ENCODE measurements at places on chromosomes 5 and 9.

GRCh38 chr9:109733690-109734089 is 46.3 kb upstream of the PALM2AKAP2 start:
- DNase-seq: no peak

GRCh38 chr5:38783011-38783561 is 62.7 kb upstream of the OSMR start:
- DNase-seq: peak; percentile 89

DNA sequence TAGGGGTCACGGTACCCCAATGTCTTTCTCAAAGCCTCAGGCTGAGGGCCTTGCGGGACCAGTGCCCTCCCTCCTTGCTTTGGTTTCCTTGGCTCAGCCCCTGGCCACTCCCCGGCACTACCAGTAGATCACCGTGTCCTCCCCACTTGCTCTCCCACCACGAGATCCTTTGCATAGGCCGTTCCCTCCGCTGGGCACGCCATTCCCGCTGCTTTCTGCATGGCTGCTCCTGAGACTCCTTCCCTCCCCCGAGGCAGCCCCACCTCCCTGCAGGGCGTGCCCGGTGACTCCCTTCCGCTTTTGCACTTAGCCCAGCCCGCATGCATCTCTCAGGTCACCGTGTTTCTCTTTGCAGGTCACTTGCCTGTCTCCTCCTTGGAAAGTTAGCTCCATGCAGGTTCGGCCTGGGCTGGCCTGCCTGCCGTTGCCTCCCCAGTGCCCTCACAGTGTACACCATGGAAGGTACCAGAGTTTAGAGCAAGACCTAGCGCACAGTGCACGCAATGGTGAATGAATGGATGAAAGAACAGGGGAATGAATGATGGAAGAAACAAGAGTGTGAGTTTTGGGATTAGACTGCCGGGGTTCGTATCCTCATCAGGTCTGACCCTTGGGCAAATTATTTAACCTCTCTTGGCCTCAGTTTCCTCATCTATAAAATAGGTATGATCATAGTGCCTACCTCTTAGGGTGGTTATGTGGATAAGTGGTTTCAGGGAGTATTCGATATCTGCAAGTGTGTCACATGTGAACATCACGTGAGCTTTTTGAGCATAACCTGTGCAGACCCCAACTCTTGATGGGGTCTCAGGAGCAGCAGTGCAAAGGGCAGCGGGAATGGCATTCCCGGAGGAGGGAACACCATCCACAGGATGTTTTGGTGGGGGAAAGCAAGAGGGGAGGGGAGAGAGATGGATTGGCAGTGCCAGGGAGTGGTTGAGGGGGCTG is 214.3 kb downstream of the C9orf50 start:
- DNase-seq: no peak

GRCh38 chr5:135454946-135455345 is 2.8 kb upstream of the TIFAB start:
- DNase-seq: no peak

GRCh38 chr5:1068895-1069719 is 42.8 kb downstream of the SLC12A7 start:
- DNase-seq: no peak

DNA sequence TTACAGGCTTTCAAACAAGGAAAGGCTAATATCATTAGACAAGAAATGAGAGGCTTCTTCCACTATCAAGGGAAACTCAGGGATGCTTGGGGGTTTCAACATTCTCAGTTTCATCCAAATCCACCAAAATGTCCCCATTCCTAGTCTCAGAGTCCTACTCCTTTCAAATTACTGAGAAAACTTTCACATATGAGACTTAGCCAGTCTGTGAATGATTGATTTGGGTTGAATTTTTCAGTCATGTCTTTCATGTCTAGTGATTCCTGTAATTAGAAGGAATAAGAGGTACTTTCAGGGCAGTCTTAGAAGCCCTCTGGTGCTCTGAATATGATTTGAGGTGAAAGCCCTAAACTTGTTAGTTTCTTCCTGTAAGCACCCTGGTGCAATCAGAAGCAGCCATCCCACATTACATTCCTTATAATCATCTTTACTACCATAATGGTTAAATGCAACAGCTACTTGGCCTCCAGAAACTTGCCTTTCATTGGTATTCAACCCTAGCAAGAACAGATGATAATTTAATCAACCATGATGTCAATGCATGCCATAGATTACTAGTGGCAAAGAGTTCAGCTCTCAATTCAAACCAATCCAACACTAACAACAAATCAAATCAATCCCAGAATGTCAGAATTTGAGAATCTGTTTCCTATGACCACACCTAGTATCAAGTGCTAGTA is 50.7 kb upstream of the RIC1 start:
- no peak for DNase-seq

- DNase-seq: no peak
Measured at GRCh38 chr5:149030392-149030791, 32.5 kb downstream of the SH3TC2 start.

DNA sequence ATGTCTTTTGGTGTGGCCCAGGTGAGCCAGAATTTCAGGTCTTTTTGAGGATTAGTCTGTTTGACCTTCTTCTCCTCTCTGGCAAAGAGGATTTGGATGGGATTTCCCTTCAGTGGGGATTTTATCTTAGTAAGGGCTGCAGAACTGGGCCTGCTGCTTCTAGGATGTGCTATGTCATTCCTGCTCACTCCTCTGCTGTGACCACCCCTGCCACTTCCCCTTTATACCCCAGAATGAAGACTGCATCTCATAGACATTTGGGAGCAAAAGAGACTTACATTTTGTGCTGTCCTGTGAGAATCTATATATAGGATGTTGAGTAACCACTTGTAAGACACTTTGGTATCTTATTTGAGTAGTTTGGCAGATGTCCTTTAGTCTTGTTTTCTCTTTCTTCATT is 76.2 kb downstream of the ARHGAP26 start:
- no peak for DNase-seq

DNA sequence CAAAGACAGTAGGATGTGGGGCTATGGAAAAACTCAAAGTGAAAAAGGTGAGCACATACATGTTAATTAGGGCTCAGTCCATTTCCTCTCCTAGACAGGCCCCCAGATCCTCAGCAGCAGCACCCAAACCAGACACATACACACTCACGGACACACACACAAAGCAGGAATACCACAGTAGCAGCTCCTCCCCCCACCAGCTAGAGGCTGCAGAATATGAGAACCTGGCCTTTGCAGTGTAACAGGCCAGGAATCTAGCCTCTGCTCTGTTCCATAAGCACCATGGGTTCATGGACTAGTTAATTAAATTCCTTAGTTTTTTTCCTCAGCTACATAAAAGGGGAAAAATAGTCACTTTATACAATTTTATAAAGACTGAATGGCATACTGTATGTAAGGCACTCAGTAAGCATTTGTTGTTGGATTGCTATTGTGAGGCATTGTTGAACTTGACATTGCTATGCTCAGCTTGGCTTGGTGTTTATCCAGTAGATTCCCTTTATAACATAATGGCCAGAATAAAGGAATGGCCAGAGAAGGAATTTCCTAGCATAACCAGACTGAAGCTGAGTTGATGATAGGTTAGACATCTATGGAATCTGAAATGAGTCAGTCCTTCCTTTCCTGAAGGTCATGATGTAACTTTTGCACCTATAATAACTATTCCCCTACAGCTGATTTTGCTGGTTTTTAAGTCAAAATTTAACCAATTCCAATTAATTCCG is 186.8 kb downstream of the SEMA5A start:
- no peak for DNase-seq

DNA sequence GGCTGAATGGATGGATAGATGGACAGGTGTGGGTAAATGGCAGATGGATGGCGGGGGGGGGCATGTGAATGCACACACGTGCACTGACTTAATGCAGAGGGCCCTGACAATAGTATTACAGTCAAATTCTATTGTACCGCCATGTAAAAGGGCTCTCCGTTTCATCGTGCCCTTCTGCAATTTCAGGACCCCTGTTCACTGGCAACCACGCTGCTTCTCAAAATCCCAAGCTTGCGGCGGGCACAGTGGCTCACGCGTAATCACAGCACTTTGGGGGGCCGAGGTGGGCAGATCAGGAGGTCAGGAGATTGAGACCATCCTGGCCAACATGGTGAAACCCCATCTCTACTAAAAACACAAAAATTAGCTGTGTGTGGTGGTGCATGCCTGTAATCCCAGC is 211.4 kb downstream of the BNC2 start:
- no peak for DNase-seq

- peak; percentile 94 for DNase-seq
Measured at GRCh38 chr9:14433351-14434157, 119.6 kb upstream of the NFIB start.

DNA sequence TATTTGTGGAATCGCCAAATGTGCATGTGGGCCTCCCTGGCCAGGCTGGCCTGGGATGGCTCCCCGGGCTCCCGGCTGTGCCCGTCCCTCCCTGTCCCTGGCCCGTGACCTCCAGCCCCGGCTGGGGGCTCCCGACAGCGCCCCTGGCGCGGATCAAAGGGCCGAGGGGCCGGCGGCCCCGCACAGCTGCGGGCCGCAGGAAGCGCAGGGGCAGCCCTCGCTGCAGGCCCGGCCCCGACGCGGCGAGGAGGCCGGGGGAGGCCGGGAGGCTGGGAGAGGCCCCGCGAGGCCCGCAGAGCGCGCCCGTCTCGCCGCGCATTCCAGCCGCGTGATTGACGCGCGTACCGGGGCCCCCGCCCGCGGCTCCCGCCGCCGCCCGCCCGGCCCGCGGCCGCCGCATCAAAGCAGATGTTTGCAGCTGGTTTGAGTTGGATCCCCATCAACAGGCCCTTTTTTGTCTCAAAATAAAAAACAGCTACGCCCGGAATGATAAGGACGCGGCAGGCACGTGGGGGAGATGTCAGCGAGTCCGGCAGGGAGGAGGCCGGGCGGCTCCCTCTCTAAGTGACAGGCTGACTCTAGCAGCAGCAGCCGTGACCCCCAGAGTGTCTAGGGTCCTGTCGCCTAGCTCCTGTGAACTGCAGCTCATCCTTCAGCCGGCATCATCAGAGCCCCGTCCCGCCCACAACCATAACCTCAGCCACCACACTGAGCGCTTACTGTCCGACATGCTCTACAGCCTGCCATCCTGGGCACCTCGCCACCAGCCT is 69.4 kb downstream of the LMX1B start:
- no peak for DNase-seq

GRCh38 chr5:80116465-80116864 is 81.3 kb downstream of the THBS4 start:
- no peak for DNase-seq

DNA sequence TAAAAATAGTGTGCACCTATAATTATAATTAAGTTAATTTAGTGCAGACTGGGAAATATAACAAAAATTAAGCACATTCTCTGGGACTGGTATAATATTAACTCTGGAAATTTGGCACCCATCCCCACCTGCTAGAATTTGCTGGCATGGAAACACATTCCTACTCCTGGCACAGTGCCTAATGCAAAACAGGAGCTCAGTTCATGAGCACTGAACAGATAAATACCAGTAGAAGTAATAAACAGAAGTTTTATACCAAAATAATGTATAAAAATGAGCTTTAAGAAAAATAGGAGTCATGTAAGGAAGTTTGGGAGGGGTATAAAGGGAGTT is 23.7 kb upstream of the NPR3 start:
- peak; percentile 15 for DNase-seq

DNA sequence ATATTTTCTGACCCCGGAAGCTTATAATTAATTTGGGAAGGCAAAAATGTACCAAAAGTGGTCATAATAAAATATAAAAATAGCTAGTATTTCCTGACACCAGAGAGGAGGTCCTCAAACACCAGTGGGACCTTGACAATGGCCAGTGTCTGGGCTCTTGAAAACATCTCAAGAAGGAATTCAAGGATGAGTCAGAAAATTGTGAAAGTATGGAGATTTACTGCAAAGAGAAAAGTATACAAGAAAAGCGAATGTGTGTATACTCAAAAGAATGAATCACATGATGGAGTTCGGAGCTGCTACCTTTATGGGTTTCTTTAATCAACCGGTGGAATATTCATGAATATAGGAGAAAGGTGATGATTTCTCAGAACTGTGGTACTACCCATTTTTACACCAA is 1709.0 kb upstream of the WWC1 start:
- DNase-seq: no peak

DNA sequence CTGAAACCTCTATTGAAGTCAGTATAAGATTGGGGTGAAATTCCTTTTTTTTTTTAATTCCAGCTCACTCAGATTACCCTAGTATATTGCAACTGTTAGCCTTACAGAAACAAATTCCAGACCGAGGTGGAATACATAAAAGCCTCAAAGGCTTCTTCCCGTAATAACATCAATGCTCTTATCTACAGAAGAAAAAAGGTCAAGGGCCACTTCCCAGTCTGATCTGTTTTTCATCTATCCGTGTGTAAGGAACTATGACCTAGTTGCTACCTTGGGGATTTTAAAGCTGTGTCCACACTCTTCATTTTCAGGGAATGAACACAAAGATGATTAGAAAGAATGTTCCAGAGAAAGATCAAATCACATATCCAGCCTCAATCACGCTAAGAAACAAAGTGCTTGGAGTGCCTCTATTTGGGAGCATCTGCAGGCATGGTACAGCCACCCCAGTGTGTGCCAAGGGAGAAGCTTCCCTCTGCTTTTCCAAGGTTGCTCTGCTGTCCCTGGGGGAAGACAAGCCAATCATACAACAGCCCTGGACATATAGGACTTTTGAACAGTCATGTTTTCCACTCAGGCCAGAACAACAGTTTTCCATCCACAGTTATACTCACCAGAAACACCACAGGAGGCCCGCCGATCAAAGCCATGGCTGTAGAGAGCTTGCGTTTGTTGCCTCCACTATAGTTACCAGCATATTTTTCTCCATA is 23.5 kb downstream of the NIPSNAP3B start:
- peak; percentile 17 for DNase-seq

GRCh38 chr5:157485811-157486210 is 25.8 kb downstream of the NIPAL4 start:
- no peak for DNase-seq
